Erythroblast (primary cell): ENCODE measurements at places on chromosomes 11 and 22.
A peak's percentile ranks its signal among the peaks of the same experiment; 100 is the strongest.

- peak; percentile 28 for DNase-seq
Measured at GRCh38 chr11:45233804-45234170, 52.4 kb downstream of the SYT13 start.

DNA sequence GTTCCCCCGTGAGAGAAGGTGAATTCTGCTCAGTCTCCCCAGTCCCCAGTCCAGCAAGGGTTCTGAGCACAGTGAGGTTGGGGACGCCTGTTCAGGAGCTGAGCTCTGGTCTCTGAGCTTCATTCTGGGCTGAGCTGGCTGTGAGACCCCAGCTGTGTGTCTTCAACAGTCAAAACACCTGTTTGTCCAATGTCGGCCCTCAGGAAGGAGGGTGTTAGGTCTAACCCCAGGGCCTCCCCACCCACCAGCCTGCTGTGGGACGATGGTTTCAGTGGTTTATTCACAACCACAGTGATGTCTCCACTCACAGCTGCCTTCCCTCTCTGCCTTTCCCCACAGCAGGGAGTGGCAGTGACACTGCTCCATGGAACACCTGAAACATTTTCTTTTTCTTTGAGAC, 1282.9 kb downstream of the TBC1D22A start:
- no peak for DNase-seq

DNA sequence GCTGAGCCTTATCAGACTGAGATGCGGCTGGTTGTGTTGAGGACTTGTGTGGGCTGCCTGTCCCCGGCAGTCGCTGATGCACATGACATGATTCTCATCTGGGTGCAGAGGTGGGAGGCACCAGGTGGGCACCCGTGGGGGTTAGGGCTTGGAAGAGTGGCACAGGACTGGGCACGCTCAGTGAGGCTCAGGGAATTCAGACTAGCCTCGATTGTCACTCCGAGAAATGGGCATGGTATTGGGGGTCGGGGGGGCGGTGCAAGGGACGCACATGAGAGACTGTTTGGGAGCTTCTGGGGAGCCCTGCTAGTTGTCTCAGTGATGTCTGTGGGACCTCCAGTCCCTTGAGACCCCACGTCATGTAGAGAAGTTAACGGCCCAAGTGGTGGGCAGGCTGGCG, 25.5 kb downstream of the CSF2RB start:
- DNase-seq: no peak

DNA sequence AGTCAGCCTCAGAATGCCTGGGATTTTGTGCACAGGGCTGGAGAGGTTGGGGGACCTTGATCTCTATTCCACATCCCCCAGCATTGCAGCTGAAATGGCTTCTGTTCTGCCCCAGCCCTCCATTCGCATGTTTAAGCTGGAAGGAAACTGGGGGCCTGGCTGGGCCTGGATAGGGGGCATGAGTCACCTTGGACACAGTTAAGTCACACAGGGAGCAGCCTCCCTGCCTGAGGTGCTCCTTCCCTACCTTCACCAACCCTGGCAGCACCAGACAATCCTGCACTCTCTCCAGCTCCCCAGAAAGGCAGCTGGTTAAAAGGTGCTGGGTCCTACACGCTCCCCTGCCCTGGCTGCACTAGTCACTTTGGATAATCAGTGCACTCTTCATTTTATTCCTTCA, 763 bp downstream of the SMIM45 start:
- no peak for DNase-seq

DNA sequence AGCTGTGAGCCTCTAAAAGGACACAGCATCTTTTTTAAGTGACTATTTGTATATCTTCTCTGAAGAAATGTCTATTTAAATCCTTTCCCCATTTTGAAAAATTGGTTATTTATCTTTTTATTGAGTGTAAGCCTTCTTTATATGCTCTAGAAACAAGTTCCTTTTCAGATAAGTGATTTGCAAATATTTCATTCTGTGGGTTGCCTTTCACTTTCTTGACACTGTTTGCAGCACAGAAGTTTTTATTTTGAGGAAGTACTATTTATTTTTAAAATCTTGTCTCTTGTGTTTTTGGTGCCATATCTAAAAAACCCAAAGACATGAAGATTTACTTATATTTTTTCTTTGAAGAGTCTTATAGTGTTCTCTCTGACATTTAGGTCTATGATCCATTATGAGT, 40.1 kb upstream of the LYVE1 start:
- DNase-seq: no peak

- DNase-seq: no peak
Measured at GRCh38 chr22:50045211-50046018, 12.7 kb downstream of the TTLL8 start.

GRCh38 chr11:58784995-58785394, 53.3 kb upstream of the GLYAT start:
- DNase-seq: peak; percentile 2

DNA sequence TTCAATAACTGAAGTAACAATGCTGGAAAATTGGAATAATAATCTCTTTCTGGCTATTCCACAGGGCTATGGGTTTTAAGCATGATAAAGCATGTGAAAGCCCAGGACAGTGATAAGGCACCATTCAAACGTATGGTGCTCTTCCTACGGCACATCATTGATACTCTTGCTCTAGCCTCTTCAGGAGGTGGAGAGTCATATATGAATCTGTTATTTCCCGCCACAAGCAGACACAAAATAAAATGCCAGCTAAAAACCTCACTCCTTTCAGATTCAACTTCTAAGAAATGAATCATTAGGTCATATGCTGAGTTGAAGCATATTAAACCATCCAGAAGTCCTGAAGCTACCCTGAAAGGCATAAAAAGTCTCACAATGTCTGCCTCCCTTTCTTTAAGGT, 49.9 kb downstream of the FZD4 start:
- no peak for DNase-seq

DNA sequence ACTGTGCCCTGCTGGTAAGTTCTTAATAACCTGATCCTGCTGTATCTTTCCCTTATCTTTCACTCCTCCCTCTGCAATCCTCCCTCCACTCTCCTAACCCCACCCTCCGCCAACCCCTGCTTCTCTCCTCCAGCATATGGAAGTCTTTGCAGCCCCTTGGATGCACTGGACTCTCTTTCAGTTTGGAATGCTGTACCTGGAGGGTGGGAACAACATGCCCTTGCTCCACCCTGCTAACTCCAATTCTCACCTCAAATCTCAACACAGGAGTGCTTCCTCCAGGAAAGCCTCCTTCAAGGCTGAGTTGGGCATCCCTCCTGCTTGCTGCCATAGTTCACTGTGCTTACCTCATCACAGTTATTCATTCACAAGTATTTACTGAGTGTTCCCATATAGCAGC, 52.8 kb upstream of the LDLRAD3 start:
- DNase-seq: no peak

DNA sequence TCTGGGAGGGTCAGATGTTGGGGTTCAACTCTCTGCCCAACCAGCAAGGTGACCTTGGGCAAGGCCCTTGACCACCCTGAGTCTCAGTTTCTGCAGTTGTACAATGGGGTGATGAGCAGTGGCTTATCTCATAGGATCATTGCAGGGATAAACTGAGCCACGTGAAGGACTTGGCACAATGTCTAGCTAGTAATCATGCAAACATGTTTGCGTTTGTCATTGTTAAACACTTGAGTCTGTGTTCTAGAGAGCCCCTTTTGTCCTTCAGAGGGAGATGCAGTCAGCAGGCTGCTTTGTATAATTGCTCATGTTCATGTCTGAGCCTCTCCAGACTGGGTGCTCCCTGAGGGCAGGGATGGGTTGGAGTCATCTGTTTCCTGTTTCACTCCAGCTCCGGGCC, 15.8 kb downstream of the CD82 start:
- DNase-seq: no peak

DNA sequence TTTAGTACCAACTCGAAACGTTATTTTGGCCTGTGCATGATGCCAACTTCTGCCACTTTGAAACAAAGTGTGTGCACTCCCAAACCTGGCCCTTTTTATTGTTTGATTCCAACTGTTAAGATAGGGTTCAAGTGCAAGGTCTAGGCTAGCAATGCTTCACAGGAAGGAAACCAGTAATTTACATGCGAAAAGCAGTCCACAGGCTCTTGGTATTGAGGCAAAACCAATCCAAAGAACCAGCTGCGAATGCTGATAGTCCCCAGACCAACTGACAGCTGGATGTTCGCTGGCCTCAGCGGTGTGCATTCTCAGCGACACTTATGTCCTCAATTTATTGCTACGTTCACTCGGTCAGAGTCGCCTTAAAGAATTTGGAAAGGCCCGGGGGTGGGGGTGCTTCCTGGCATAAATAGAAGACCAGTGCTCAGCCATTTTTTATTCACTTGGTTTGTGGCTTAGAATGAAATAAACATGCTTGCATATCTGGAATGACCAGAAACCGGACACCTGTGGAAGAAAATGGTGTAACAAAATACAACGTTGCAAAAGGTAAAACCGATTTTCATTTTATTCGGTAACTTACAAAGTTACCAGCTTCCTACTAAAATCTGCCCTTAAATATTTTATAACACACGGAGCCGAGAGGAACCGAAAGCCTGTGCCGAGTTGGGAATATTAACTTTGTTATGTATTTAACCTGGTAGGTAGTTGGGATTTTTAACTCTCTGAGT, 1.6 kb downstream of the CPT1A start:
- DNase-seq: peak; percentile 89

GRCh38 chr22:49737101-49737551, 90.5 kb downstream of the BRD1 start:
- DNase-seq: no peak

DNA sequence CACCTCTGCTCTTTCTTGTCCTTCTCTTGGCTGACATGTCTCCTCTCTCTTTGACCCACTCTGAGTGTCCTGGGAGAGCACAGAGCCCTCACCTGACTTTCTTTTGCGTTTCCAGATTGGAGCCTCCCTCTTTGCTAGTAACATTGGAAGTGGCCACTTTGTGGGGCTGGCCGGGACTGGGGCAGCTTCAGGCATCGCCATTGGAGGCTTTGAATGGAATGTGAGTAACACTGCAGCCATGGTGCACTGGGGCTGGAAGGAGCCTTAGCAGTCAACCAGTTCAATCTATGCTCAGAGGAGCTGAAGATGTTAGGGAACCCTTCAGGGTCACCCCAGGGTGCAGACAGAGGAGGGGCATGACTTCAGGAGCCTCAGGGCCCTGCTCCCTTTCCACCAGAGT, 23.8 kb downstream of the SLC5A1 start:
- no peak for DNase-seq

DNA sequence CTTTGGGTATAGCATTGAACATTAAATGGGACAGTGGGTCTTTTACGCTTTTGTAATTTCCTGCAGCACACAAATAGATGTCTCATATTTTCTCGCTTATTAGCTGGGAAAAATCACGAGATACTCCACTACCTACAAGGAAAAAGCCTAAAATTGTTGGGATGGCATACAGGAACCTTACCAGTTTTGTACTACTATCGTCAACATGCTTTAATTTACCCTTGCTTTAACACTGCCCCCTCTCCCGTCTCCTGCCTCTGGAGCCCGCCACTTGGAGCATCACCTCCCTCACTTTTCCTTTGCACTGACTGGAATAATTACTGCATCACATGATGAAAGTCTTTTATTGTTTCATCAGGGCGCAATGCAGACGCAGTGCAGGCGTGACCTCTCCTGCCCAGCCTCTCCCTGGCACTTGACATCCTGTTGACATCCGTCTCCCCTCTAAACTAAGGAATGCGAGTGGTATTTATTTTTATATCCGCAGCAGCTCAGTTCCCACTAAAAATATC, 1.0 kb upstream of the FNBP4 start:
- DNase-seq: peak; percentile 60

DNA sequence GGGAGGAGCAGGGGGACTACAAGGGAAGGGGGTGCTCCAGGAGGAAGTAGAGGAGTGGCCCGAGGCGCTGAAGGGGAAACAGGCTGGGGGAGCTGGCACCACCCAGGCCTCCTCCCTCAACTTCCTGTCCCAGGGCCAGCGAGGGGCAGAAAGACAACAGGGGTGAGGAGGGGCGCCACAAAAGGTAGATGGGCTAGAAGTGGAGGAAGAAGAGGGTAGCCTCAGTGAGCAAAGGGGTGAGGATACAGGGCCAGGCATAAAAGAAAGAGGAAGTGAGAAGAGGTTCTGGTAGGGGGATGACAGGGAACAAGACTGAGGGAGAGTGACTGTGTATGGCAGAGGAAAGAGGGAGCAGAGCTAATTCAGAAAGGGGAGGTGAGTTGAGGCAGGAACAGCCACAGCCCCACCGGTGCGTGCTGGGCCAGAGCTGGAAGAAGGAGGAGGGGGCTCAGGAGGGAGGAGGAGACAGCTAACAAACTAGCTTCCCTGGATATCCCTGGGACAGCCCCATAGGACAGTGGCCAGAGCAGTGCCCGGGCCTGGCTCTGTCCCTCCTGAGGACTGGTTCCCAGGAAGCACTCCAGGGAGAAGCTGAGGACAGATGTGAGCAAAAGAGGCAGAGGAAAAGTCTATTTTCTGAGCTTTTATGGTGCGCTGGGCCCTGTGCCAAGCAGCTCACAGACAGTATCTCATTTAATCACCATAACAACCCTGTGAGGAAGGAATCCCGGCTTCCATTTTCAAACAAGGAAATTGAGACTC, 8.5 kb downstream of the DCHS1 start:
- DNase-seq: no peak

DNA sequence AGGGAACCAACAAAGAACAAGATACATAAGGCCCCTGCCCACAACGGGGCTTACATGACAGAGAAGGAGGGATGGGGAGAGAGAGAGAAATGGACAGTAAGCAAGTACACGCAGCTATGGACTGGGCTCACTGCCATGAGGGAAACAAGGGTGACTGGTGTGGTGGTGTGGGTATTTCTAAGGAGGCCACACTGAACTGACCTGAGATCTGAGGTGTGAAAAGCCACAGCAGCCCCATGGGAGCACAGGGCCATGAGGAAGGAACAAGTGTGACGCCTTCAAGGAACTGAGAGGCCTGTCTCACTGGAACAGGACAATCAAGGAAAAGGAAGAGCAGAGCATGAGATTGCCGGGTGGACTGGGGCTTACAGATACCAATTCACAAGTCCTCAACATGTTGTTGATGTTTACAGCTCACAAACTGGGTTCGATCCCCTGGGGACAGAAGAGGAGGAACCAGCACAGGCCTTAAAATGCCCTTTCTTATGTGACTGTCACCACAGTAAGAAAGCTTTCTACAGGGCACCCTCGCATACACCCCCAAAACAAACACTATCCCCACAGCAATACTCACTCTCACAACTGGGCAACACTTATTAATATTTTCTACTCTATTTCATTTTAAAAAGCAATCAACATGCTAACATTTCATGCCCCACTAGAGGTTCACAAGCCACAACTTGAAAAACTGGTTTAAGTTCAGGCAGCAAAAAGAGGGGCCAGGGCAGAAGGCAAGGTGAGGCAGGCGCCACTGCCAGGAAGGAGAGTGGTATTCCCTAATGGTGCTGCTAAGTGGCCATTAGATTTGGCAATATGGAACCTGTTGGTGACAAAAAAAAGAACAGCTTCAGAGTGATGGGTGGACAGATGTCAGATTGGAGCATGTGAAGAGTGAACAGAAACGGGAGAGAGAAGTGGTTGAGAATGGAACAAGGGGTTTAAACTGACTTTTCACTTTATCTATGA, 39.1 kb downstream of the TCIRG1 start:
- DNase-seq: no peak

DNA sequence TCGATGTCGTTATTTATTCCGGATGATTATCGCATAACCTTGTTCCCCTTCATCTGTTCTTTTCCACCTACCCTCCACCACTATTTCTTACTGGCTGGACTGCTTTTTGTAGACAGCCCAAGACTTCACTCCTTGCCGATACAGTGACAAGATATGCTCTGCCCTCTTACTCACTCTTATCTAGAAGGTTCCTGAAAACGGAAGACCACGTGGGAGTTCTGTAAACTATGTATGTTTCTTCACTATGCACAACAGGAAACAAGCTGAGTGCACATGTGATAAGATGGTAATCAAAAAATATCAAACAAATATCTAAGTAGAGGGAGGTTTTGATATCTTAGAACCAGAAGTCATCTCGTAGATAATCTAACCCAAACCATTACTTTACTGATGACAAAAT, 122.9 kb upstream of the ARHGAP20 start:
- DNase-seq: no peak

GRCh38 chr11:115848611-115849010, 344.4 kb upstream of the CADM1 start:
- DNase-seq: no peak
